ENCODE measurements at places on chromosomes 2 and 18. TPM values are rescaled to one million over a fixed set of nuclear protein-coding genes. Genes with fewer than 3 reads are reported as not detected.

KCNF1 gene
- 43.9 TPM for total RNA-seq

SERPINB13 gene
- total RNA-seq: not detected

KLHL30 gene
- total RNA-seq: 0.37 TPM

PFN4 gene
- 1.0 TPM for total RNA-seq

PEX13 gene
- total RNA-seq: 18.2 TPM

FBLN7 gene
- total RNA-seq: 0.28 TPM

PSD4 gene
- 10.9 TPM for total RNA-seq

PLGLB2 gene
- not detected for total RNA-seq

NXPH2 gene
- not detected for total RNA-seq

NR4A2 gene
- 2.4 TPM for total RNA-seq

RBKS gene
- total RNA-seq: 8.1 TPM

MBD1 gene
- total RNA-seq: 42.4 TPM

STARD6 gene
- not detected for total RNA-seq

ATOH8 gene
- total RNA-seq: 7.8 TPM

RFTN2 gene
- total RNA-seq: not detected

FABP1 gene
- not detected for total RNA-seq

LONRF2 gene
- 3.0 TPM for total RNA-seq

OR6B2 gene
- not detected for total RNA-seq
